ENCODE measurements at places on chromosomes 2 and 18.

DNA sequence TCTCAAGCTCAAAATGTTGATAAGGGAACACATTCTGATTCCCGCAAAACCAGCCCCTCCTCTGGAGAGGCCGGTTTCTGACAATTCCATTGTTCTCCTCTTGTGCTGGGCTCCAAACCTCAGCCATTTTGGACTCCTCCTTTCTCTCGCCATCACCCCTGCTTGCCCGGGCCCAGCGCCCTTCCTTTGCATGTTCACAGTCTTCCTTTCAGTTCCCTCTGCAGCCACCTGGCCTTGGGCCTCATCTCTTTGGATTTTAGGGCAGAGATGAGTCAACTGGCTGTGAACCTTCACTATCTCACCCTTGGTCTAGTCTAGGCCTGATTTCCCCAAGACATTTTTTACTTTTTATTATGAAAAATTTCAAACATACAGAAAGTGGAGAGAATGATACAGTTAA is 155.9 kb upstream of the MAP3K20 start:
- DNase-seq = no peak

GRCh38 chr2:100603414-100603813 is 40.6 kb downstream of the PDCL3 start:
- no peak for DNase-seq

- no peak for DNase-seq
Observed at GRCh38 chr2:15940661-15941480, 521 bp downstream of the MYCN start.

DNA sequence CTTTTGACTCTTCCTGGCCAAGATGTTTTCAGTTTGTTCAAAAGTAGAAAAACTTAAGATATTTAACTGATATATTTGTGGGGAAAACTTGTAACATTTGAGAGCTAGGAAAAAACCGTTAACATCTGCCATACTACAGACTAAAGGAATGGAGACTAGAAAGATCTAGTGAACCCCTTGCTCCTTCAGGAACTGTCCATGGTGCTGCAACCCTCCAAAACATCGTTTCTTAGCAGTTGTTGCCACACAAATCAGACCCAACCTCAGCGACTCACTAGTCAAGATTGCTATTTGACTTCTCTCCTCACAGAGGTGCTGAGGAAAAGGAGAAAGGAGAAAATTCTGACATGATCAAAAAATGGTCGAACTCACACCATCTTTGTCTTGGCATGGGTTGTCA is 393.8 kb upstream of the LYPD1 start:
- DNase-seq = no peak

GRCh38 chr2:172842511-172843265 is 107.0 kb downstream of the RAPGEF4 start:
- peak; percentile 33 for DNase-seq

DNA sequence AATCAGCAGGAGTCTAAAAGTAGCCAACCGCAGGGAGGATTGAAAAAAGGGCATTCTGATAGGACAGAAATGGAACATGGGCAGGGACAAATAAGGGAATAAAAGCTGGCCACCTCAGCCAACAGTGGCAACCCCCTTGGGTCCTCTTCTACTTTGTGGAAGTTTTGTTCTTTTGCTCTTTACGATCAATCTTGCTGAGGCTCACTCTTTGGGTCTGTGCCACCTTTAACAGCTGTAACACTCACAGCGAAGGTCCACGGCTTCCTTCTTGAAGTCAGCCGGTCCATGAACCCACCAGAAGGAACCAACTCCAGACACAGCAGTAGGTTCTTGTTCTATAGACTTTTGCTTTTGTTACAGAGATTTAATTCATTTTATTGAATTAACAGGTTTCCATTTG is 285.4 kb upstream of the CDH20 start:
- no peak for DNase-seq

Measured in left ventricle myocardium superior (tissue), 1 donor.